ENCODE measurements at places on chromosomes 4 and X. TPM values are rescaled to one million over a fixed set of nuclear protein-coding genes. Genes with fewer than 3 reads are reported as not detected.
A peak's percentile ranks its signal among the peaks of the same experiment; 100 is the strongest.

ODAPH gene
- not detected for total RNA-seq

CSAG2 gene
- total RNA-seq: not detected

XPNPEP2 gene
- total RNA-seq: not detected

PNMA3 gene
- total RNA-seq: under 0.01 TPM

GAGE12E gene
- not detected for total RNA-seq

NXF2B gene
- not detected for total RNA-seq

LNX1 gene
- total RNA-seq: 1.6 TPM

USP11 gene
- total RNA-seq: 6.1 TPM

SLC30A9 gene
- 49.4 TPM for total RNA-seq

IL21 gene
- total RNA-seq: not detected

TRPC3 gene
- 0.26 TPM for total RNA-seq

BEX2 gene
- total RNA-seq: 46.6 TPM

YIPF7 gene
- total RNA-seq: not detected

TEX11 gene
- not detected for total RNA-seq

TMPRSS11E gene
- total RNA-seq: 9.2 TPM

GRCh38 chr4:151646322-151646721 lies 114.5 kb downstream of the GATB start:
- no peak for DNase-seq

DNA sequence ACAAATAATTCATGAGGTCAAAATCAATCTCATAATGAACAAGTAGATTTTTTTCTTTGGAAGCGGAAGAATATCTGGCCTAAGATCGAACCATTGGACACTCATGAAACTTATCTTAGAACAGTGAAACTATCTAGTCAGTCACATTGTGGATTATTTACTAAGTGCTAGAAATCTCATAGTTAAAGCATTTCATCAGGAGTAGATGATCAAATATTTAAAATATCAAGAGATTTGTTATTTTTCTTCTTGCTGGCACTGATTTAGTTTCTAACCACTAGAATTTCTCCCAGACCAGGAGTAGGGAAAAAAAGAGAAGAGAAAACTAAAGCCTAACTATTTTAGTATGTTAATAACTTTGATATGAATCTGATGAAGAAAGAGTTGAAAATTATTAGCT lies 105.5 kb downstream of the SHROOM3 start:
- DNase-seq: no peak

DNA sequence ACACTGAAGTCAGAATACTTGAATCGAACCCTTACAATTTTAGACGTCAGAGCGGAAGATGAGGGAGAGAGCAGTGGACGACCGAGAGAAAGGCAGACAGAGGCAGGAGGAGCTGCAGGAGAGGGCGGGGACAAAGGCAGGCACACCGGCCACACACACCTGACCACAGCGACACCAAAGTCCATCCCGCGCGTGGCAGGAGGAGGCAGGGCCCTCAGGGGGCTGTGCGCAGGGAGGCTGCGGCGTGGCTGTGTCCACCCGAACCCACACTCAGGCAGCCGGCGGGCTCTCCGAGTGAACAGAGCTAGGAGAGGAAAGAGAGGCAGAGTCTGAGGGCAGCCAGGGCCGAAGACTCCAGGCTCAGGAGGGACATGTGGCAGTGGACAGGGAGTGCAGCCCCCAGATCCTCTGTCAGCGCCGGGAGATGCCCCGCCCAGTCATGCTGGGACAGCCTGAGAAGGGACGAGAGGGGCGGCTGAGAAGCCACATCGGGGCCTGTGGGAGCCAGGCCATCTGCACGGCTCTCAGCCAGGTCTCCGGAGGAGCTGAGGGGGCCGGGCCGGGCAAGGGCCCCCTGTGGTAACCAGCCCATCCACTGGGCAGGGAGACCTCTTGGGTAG lies 20.1 kb downstream of the GAK start:
- no peak for DNase-seq

GRCh38 chr4:98222306-98222705 lies 38.9 kb upstream of the RAP1GDS1 start:
- DNase-seq: no peak

- peak; percentile 77 for DNase-seq
Measured at GRCh38 chr4:160510928-160511327, 1408.0 kb downstream of the RAPGEF2 start.

DNA sequence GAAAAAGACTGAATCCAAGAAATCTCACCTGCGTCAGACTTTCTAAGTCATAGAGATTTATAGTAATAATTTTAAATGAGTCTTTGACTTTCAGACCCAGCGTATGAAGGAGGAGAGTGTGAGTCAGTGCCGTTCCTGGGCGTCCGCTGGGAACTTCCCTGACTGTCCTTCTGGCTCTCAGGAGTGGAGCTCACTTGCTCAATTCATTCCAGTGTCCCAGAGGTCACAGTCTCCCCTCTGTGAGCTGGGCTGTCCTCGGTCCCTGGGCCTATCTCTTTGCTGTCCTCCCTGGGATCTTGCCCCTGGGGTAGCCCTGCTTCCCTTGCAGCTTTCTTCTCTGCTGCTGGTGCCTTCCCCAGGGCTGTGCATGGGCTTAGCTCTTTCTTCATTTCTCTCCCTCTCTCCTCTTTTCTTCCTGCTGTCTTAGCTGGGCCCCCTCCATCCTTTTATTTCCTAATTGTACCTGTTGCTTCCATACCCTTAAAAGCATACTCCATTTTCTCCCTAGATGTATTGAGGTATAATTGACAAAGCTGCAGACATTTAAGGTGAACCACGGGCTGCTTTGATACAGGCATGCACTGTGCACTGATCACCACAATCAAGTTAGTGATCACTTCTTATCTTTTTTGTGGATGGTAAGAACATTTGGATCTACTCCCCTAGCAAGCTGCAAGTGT lies 11.6 kb downstream of the SORBS2 start:
- no peak for DNase-seq

DNA sequence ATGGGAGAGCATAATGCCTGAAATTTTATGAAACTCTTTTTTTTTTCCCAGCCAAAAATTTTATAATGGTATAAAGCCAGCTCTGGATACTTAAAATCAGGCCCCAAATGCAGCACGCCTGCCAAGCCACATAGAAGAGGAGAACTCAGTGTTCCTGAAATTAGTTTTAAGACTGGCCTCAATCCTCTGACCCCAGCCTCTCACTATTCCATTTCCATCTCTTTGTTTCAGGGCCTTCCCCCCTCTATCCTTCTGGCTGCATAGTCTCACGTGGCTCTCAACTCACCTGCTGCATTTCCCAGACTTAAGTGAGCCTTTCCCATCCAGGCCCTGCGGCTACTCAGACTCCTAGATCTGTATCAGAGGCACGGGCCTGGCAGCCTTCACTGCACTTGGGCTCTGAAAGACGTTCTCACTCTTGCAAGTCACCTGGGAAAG lies 5.2 kb upstream of the CBR4 start:
- no peak for DNase-seq

- DNase-seq: no peak
Measured at GRCh38 chrX:118755633-118756032, 28.2 kb downstream of the IL13RA1 start.

DNA sequence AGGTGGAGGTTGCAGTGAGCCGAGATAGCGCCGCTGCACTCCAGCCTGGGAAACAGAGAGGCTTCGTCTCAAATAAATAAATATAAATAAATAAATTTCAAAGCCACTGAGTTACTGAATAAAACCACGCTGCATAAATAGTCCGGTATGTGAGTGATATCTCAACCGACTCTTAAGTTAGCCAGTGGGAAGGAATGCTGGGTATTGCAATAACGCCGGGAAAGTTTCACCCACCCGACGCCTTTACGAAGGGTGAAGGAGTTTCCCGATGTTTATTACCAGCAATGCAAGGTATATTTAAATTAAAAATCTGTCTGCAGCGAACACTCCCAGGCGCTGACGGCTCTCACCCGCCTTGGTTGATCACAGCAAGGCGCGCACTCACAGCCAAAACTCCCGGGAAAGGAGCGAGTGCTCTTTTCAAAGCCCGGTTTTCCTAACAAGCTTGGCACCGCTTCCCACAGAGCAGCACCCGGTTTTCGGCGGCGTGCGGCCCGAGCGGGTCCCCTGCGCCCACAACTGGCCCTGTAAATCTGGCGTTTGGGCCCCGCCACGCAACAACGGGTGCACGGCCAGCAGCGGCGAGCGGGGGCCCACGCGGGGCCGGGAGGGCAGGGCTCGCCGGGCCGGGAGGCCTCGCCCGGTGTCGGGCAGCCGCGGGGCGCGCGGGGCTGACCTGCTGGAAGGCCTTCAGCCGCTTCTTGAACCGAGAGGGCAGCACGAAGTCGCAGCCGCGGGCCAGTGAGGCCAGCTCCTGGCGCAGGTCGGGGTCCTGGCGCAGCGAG lies 13.7 kb downstream of the PPP2R3B start:
- no peak for DNase-seq

GRCh38 chr4:120921456-120922380 lies 808 bp downstream of the PRDM5 start:
- peak; percentile 47 for DNase-seq

- DNase-seq: peak; percentile 10
Measured at GRCh38 chr4:75099321-75099720, 166.4 kb downstream of the PARM1 start.

GRCh38 chr4:153114771-153115321 lies 89.4 kb upstream of the TRIM2 start:
- DNase-seq: peak; percentile 80

DNA sequence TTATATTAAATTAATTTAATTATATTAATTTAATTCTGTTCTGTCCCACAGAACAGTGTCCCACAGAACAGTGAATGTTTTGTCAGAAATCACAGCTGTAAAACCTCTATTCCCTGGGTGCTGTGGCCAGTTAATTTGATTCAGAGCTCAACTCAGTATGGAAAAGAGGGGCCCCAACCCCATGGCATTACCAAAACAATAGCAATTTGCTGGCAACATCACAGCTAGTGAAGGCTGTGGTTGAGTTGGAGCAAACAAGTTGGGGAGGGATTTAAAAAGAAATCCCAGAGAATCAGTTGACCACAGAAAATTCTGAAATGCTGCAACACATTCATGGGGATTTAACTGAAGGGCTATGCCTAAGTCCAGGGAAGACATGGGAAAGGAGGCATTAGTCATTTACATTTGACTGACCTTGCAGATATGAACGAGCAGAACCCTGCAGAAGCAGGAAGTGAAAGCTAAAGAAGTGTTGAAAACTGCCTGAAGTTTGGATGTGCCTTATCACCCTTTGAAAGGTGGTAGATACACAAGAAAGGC lies 30.1 kb downstream of the PDHA2 start:
- peak; percentile 32 for DNase-seq

DNA sequence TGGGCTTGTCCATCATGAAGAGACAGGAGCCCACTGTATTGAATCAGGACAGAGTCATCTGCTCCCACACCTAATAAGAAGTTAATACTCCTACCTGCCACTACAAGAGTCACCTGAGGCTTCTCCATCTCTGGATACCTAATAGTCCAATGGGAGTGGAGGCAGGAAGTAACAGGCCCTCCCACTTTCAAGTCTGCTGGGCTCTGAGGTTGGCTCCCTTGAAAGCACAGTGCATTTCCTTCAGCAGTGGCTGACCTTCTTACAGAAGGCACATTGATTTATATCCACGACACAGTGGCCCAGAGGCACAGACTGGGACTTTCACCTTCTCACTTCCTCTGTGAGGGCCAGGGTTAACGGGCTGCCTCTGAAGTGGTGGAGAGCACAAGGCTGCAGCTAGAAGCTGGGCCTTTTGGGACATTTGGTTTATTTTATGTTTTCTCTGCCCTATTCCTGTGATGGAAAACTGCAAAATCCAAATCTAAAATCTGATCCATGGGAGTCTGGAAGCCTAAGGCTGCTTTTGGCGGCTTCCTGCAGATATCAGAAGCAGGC lies 38.1 kb downstream of the FRG2 start:
- no peak for DNase-seq

DNA sequence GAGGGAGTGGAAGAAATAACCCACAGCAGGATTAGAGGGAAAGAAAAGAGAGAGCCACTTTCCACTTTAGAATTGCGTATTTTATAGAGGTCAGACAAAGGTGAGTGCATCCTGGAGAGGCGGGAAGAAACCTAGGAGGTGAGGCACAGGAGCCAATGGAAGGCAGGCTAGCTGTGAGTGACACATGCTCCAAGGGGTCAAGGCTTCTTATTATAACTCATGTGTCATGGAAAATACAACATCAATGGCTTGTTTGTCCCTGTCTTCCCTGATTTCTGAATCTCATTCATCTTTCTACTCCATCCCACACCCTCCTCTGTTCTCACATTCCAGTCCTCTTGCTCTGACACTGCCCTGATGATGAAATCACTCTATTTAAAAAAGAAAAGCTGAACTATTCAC lies 14.4 kb downstream of the ANXA3 start:
- peak; percentile 88 for DNase-seq

DNA sequence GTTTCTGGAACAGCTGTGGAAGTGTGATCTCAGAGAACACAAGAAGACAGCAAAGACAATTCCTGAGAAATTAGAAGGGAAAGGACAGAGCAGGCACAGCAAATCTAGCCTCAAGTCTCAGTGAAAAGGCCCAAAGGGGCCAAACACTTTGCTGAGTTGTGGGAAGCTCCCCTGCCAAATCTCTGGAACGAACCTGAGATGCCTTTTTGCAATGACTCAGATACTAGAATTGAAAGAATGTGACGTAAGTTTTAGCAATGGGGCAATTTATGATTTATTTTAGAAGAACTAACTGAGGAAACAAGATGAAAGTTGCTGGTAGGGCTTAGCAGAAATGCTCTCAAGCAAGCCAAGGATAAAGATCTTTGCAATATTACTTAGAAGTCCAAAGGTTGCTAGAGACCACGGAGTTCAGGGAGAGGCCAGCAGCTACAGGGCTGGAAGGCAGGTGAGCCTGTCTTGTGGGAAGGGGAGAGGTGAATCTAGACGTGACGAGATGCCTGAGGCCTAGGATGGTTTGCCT lies 92.8 kb downstream of the AMELX start:
- peak; percentile 51 for DNase-seq

DNA sequence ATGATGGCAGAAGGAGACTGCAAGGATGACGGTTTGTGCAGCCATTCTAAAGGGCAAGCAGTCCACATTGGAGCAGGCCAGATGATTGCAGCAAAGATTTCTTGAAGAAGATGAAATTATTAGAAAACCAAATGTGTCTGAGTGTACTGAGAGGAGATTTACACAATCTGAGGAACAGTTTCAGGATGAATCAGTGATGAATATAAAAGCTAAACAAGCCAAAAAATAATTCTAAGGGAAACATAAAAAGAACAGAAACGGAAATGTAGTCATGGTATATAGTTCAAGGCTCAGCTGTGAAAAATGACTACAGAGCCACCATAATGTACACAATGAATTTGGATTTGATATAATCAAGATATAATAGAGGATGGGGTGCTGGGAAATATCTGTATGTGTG lies 168.5 kb downstream of the PDGFC start:
- DNase-seq: no peak

GRCh38 chr4:11416071-11416766 lies 12.5 kb downstream of the HS3ST1 start:
- DNase-seq: no peak

DNA sequence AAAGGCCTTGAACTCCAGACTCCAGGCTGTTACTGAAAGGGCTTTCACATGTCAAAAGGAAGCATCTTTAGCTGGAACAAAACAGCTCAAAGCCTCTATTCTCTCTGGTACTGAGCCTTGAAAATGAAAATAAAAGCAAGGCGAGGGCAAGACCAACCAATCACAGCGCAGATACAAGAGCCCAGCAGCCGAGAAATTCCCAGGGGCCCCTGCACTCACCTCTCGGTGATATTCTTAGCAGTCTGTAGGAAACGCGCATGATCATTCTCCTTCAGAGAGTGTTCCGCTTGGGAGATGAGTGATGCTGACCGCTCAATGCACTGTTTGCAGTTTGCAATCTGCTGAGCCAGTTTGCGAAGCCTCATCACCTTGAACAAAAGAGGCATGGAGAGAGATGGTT lies 138.1 kb downstream of the MID1 start:
- no peak for DNase-seq

All from bronchial epithelial cell (primary cell).